ENCODE measurements at places on chromosomes 13 and 19.

- no peak for DNase-seq
Measured at GRCh38 chr13:34767778-34768177, 174.3 kb upstream of the NBEA start.

DNA sequence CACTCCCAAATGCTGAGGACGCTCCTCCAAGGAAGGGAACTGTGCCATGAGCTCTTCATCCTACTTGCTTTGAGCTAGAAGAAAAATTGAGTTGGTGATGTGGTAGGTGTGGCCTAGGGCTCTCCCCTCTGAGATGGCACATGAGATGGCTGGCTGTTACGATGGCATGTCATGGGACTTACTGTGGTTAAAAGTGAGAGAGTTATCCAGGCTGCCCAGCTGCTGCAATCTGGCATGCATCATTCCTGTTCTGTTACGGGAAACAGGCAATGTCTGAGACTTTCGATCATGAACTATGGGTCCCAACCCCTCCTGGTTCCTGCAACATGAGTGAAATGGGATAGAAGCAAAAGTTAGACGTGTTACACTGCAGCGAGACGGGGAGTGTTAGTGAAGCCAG, 93.3 kb upstream of the SLC15A1 start:
- DNase-seq, result no peak

DNA sequence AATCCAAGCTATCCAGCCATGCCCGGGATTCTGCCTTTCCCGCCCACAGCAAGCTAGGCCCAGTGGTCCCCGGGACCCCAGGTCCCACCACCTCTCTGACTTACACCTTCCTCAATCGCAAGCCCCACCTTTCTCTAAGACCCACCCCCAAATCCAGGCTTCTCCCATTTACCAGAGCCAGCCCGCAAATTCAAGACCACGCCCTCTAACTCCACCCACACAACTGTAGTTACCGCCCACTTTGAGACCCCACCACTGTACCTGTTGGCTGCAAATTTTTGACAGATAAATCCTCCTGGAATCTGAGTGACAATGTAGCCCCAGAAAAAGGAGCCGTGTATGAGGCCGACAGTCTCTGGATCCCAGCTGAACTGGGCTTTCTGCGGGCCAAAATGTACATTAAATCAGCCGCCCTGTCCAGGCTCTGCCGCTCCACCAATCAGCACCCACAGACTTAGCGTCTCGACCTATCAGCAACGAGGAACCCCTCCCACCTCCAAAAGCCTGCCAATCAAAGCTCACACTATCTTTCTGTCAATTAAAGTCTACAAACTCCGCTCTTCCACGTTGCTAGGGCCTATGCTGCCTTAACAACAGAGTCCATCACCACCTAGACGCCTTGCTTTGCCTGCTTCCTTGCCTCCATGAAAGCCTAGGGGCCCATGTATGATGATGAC, 6.3 kb downstream of the SLC17A7 start:
- no peak for DNase-seq

- DNase-seq, result no peak
Measured at GRCh38 chr13:80348750-80349149, 7.8 kb upstream of the SPRY2 start.

DNA sequence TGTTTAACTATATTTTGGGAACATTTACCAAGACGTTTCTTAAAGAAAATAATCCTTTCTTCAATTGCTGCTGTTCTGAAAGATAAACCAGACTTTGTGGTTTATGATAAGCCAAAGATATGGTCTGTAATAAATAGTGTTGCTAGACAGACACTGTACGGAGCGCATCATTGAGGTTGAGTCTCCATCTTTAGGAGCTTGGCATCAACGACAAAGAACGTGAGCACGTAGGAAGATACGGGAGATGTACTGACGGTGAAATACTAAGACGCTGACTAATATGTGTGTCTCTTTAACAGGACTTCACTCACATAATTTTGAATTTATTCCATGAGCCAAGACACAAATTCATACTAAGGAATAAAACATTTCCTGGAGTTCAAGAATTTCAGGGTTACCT, 16.2 kb downstream of the TEX29 start:
- no peak for DNase-seq

- no peak for DNase-seq
Measured at GRCh38 chr19:10639836-10640235, 14.3 kb upstream of the ILF3 start.

GRCh38 chr13:98476106-98476505, 100.8 kb downstream of the STK24 start:
- DNase-seq, result no peak

GRCh38 chr13:113183450-113184129, 24.9 kb downstream of the PCID2 start:
- DNase-seq, result no peak

- DNase-seq, result no peak
Measured at GRCh38 chr19:9570255-9570654, 14.0 kb downstream of the ZNF121 start.

GRCh38 chr13:74726206-74726605, 592.0 kb upstream of the KLF12 start:
- DNase-seq, result no peak

- DNase-seq, result no peak
Measured at GRCh38 chr13:112877976-112878955, 90.7 kb upstream of the MCF2L start.

- no peak for DNase-seq
Measured at GRCh38 chr19:7636691-7637373, at the start of gene STXBP2. Gene STXBP2, plus strand, starts transcription at chr19:7637110. Its CDS starts 40 bp downstream, at chr19:7637150.

GRCh38 chr13:41299316-41300094, 11.6 kb upstream of the NAA16 start:
- no peak for DNase-seq

- DNase-seq, result no peak
Measured at GRCh38 chr13:46297361-46297811, 85.7 kb downstream of the LRRC63 start.

DNA sequence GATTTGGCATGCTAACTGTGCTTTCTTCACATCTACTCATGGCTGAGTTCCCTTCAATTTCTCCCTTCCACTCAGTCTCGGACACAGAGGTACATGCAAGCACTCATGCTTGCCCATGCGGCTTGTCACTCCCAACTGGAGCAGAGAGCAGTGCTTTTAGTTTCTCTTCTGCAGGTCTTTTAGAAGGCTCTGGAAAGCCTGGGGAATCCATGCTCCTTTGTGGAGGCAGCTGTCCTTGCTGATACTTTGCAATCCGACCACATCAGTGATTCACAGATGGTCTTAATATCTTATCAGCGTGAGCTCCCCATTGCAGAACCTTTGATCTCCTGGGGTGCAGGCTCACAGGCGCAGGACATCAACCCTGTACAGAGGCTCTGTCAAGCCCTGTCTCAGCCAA, 203.9 kb downstream of the COL4A1 start:
- DNase-seq, result no peak
